ENCODE measurements at places on chromosomes 16 and 17.

DNA sequence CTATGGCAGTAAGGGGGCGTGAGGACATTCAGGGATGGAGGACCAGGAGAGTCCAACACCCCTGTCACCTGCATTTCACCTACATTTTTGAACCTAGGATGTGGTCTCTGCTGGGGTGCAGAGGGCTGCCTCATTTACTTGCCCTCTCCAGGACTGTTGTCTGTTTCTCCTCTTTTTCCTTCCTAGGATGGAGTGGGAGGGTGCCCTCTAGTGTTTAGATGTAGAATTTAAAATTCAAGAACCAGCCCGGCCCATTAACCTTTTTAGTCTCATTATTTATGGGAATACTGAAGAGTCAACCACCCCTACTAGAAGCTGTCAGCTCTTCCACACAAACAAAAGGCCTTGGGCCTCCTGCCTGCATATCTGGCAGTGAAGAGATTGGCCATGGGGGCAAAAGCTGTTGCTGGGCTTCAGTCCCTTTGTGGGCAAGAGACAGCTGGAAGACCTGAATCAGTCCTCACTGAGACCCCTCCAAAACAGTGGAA, 2.5 kb upstream of the STARD3 start:
- peak; percentile 15 for DNase-seq

DNA sequence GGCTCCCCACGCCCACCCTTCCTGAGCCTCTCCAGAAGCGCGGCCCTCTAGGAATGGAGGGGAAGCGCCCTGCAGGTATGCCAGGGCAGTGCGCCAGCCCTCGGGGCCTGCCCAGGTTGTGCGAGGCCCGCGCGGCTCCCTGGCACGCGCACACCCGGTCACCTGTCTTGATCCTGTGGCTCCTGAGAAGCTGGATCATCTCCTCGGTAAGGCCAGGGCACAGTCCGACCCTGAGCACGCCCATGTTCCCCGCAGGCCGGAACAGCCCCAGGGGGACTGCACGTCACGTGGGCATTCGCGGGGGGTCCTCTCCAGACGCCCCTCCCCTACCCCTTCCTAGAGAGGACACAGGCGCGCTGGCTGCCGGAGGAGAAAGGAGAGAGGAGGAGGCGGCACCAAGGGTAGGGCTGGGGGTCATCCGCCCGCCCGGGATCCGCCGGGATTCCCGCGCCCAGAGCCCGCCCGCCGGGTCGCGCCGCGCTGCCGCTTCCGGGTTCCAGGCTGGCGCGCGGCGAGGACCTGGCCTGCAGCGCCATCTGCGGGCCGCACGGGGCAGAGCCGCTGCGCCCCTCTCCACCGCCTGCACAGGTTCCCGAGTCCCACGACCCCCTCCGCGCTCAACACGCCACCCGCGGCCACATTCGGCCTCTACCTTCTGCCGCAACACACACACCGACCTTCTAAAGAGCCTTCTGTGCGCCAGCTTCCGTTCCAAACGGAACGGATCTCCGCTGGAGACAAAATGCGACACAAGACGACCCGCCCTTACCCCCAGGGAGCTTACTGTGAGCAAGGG, at the start of gene RAD51D:
TSS of gene RAD51D (minus strand) at position 491 of the 796 bp plus-strand sequence. CDS start at position 244, 247 bp downstream.
- DNase-seq, result peak; percentile 25

DNA sequence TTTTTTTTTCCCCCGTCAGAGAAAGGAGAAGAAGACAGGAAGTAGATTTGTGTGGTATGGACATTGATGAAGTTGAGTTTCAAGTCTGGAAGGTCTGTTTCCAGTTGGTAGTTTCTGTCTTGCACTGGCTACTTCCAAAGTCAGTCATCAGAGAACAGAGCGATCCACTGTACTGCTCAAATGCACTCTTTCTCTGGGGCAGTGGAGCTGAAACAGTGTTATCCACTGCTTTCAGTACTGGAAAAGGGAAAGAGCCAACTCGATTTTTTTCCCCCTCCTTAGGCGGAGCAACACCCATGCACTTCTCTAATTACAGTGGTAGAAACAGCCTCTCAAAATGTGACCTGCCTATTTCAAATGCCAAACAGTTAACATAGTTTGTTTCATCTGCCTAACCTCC, 7.4 kb downstream of the PRKCA start:
- DNase-seq, result no peak

DNA sequence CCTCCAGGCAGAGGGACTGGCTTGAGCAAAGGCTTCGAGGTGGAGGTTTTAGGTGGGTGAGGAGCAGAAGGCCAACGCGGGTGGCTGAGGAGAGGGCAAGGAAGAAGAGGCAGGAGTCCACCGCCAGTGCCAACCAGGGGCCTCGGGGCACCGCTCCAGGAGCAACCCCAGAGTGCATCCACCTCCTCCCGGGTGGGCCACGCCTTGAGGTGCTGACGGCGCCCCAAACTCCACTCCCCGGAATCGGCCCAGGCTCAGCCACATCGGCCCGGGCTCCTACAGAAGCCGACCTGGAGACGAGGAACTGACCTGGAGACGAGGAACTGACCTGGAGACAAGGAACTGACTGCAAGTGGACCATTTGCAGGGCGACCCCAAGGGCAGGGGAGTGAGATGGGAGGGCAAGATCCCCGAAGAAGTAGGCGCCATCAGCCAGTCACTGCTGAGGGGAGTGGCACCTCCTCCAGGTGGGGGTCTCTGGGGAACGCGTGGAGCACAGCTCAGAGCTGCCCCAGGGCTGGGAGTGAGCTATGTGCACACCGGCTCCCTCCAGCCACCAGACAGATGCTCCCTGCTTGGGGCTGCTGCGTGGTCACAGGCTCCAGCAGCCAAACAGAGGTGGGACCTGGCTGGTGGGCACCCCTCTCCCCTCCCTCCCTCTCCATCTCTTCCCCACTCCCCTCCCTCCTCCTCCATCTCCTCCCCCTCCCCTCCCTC, 29.2 kb upstream of the CBFA2T3 start:
- no peak for DNase-seq

- no peak for DNase-seq
Measured at GRCh38 chr16:7910116-7910515, 577.5 kb downstream of the RBFOX1 start.

- DNase-seq, result no peak
Measured at GRCh38 chr17:49573510-49574322, 2.0 kb upstream of the NXPH3 start.

GRCh38 chr17:61440697-61441096, 11.5 kb upstream of the TBX4 start:
- no peak for DNase-seq

GRCh38 chr16:81710596-81710995, 68.5 kb upstream of the PLCG2 start:
- DNase-seq, result no peak

DNA sequence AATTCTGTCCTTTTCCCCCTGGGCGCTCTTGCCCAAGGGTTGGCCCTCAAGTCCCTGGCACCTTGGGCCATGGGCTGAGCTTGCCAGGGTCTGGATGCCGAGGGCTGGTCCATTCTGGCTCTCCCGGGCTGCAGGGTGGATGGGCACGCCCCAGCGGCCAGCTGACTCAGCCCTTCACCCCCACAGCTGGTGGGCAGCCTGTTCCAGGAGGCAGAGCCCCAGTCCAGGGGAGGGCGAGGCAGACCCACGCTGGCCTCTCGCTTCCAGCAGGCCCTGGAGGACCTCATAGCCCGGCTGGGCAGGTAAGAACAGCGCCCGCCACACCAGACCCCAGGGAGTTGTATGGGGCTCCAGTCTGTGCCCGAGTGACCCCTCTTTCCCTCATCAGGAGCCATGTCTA, 15.0 kb downstream of the MYO15B start:
- no peak for DNase-seq

DNA sequence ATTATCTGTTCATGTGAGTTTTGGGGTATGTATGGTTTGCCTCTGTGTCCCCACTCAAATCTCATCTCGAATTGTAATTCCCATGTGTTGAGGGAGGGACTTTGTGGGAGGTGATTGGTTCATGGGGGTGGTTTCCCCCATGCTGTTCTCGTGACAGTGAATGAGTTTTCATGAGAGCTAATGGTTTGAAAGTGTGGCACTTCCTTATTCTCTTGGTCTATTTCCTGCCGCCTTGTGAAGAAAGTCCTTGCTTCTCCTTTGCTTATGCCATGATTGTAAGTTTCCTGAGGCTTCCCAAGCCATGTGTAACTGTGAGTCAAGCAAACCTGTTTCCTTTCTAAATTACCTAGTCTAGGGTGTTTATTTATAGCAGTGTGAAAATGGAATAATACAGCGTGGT, 128.1 kb upstream of the HS3ST4 start:
- DNase-seq, result no peak

DNA sequence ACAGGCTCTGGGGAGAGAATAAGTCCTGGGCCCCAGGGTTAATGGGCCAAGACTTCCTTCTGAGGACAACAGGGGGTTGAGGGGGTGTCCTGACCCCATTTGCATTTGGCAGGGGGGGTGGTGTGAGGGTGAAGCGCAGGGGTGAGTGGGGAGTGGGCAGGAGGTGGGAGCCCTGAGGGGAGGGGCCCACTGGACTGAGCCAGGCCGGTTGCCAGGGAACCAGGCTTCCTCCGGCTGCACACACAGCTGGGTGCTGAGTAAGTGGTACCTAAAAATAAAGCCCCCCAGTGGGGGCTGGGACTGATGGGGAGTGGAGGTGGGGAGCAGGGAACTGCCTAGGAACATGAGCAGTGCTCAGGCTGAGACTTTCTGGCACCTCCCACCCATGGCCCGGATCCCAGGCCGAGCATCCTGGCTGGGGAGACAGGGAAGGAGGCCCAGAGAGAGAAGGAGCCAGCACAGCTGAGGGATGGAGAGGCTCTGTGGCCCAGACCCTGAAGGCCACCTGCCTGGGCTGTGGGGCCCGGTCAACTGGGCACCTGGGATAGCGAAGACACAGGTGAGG, 7.5 kb upstream of the RASD1 start:
- peak; percentile 10 for DNase-seq

GRCh38 chr17:40821536-40821935, 878 bp downstream of the KRT10 start:
- DNase-seq, result no peak

DNA sequence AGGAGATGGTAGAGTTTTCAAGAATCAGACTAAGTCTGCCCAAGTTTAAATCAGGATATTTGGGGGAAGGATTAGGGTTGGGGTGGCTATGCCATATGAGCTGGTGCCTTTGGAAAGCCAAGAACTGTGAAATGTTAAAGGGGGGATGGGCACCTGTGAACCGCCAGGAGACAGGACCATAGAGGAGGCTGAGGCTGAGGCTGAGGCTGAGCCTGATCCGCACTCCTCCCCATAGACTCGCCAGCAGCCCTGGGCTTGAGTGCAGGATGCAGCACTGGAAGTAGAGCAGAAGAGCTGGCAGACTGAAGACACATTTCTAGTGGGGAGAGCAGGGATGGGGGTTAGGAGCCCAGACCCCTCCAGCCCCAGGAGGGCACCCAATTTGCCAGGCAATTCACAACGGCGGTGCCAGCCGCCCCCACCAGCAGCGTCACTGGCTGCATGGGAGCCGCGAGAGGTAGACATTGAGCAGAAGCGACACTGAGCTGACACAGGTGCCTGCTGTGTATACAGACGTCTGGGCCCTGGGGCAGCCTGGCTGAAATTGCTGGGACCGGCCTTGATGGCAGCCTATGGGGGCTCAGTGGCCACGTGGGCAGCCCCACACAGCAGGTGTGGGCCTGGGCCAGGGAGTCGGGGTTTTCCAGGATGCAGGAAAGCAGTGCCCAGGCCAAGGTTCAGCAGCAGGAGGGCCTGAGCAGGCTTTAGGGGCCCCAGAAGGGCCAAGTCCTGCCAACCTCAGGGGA, 9.2 kb downstream of the PIMREG start:
- DNase-seq, result no peak

- DNase-seq, result no peak
Measured at GRCh38 chr17:44024271-44024663, 9.5 kb upstream of the TMEM101 start.

- no peak for DNase-seq
Measured at GRCh38 chr17:10051112-10051511, 146.0 kb upstream of the RCVRN start.

DNA sequence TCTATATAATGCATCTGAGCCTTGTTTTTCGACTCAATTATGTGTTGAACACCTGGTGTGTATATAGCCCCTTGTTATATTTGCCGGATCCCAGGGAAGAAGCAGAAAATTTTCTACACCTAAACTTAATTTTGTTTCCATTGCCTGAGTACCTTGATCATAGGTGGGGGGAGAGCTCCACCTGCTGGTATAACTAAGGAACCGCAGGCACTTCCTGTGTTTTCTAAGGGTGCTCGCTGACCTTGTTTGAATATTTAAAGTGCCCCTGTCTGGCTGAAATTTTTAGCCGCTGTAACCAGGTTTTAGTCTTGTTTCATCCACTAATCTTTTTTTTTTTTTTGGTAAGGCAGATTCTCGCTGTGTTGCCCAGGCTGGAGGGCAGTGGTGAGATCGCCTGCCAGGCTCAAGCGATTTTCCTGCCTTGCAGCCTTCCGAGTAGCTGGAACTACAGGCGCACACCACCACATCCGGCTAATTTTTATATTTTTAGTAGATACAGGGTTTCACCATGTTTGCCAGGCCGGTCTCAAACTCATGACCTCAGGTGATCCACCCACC, 6.5 kb upstream of the NUBP1 start:
- DNase-seq, result peak; percentile 52
